ENCODE measurements at places on chromosomes 1 and 21. TPM values are rescaled to one million over a fixed set of nuclear protein-coding genes. Genes with fewer than 3 reads are reported as not detected.

The DISP3 gene
- polyA plus RNA-seq: 4.3 TPM

The OLFML2B gene
- polyA plus RNA-seq: 6.5 TPM

The ALPL gene
- 362 TPM for polyA plus RNA-seq

The CHRM3 gene
- 3.4 TPM for polyA plus RNA-seq

The CITED4 gene
- polyA plus RNA-seq: 5.4 TPM

The PDC gene
- polyA plus RNA-seq: not detected

The BARHL2 gene
- not detected for polyA plus RNA-seq

The EDARADD gene
- polyA plus RNA-seq: 3.6 TPM

The SLC35F3 gene
- 1.2 TPM for polyA plus RNA-seq

The PYHIN1 gene
- not detected for polyA plus RNA-seq

The ERG gene
- 1.0 TPM for polyA plus RNA-seq
